Cerebellum (tissue), 4 donors: ENCODE measurements at places on chromosomes 13 and 19. TPM values are rescaled to one million over a fixed set of nuclear protein-coding genes. Genes with fewer than 3 reads are reported as not detected.

IQCN gene
- 2.9 TPM for total RNA-seq

GRCh38 chr19:8071912-8072311, 19.4 kb downstream of the CCL25 start:
- DNase-seq, result no peak

ANKLE1 gene
- total RNA-seq, result 1.4 TPM

GRCh38 chr19:17553256-17553655, 2.2 kb upstream of the COLGALT1 start:
- DNase-seq, result no peak

GRCh38 chr19:2820112-2820702, 539 bp downstream of the ZNF554 start:
- DNase-seq, result no peak

FUT1 gene
- total RNA-seq, result 7.4 TPM

- no peak for DNase-seq
Measured at GRCh38 chr13:35213911-35214310, 262.6 kb downstream of the MAB21L1 start.

DNA sequence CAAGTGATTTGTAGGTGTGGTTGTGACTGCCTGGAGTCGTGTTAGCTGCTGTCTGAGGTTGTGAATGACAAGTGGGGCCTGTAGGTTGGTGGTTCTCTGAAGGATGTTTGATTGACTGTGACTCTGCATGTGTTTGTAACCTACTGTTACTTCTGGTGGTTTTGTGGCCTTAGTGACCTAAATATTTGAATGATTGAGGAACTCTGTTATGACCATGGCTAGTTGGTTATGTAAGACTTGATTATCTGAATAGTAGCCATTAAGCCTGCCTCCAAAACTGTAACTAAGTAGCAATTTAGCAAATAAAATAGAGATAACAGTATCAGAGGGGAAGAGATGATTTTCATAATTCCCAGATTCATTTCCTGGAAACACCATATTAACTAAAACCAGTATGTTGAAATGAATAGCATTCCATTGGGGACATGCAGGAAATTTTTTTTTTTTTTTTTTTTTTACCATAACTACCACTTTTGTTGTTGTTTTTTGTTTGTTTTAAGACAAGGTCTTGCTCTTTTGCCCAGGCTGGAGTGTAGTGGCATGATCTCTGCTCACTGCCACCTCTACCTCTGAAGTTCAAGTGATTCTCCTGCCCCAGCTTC, 865 bp downstream of the ZNF382 start:
- DNase-seq, result peak; percentile 31

C19orf81 gene
- total RNA-seq, result 2.1 TPM

DNA sequence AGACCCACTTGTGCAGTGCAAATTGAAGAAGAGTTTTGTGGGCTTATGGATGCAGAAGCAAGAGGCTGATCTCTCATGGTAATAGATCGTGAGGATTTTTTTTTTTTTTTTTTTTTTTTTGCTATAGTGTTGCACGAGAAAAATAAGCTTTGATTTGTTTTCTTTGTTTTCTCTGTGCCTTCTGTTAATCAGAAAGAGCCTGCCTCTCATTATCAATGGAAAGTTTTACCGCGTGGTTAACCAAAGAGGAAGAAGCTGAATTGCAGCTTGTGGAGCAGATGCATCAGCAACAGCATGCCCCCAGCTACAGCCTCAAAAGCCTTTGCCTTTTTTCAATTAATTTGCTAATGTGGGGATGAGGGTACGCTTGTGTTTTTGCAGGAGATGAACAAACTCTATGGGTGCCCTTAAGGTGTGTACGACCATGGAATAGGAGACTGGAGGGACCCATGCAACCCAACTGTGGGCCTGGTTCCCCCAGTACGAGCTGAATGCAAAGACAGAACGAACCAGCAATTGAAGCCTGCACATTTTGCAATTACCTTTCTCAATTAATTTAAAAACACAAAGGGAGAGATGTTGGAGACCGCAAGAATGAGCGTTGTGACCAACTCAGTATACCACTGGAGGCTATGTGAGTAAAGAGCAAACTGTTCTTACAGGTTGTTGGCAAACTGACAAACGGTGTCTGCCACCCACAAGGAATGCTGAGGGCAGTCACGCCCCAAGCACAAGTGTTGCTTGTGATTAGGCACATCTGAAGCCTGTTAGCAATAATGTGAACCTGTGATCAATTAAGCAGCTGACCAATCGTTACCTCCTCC, 58.6 kb upstream of the SPRY2 start:
- no peak for DNase-seq
